ENCODE measurements at places on chromosomes 4 and X.
A peak's percentile ranks its signal among the peaks of the same experiment; 100 is the strongest.

- DNase-seq: no peak
Measured at GRCh38 chr4:80184053-80184824, 13.1 kb upstream of the PRDM8 start.

- DNase-seq: no peak
Measured at GRCh38 chr4:174422893-174423256, 99.4 kb downstream of the HPGD start.

DNA sequence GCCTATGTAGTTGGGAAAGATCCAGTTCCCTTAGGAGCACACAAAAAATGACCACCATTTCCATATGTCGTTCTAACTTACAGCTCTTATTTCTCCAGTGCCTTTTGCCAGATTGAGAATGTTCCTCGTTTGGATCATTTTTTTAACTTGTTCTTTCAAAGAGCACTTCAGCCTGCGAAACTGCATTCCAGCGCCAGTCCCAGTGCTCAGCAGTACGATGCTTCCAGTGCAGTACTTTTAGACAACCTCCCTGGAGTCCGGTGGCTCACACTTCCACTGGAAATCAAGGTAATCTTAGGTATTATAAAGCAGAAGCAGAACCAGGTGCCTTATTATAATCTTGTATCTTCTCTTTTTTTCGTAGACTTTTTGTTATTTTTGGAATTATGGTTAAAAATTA, 42.6 kb upstream of the SLC25A31 start:
- DNase-seq: no peak

GRCh38 chr4:26859762-26860156, 882 bp upstream of the STIM2 start:
- DNase-seq: peak; percentile 42

GRCh38 chrX:103330681-103331288, 746 bp downstream of the TCEAL7 start:
- DNase-seq: no peak

- no peak for DNase-seq
Measured at GRCh38 chr4:71752383-71753042, 31.4 kb downstream of the GC start.

- peak; percentile 88 for DNase-seq
Measured at GRCh38 chrX:24693453-24694202, at the start of gene POLA1. Gene POLA1, plus strand, starts transcription at chrX:24693918. Its CDS starts 44 bp downstream, at chrX:24693962.

GRCh38 chr4:5845035-5845905, 47.6 kb downstream of the CRMP1 start:
- DNase-seq: no peak

DNA sequence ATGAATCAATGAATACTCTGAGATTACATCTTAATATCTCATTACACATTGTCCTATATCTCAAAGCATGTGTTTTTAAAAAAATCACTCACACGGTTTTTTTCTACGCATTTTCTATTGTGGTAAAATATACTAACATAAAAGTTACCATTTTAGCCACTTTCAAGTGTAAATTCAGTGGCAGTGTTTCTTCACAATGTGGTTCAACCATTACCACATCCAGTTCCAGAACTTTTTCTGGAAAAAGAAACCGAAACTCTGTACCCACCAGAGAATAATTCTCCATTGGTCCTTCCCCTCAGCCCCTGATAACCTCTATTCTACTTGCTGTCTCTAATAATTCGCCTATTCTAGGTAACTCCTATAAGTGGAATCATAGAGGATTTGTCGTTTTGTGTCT, 35.3 kb upstream of the ACSL1 start:
- no peak for DNase-seq

DNA sequence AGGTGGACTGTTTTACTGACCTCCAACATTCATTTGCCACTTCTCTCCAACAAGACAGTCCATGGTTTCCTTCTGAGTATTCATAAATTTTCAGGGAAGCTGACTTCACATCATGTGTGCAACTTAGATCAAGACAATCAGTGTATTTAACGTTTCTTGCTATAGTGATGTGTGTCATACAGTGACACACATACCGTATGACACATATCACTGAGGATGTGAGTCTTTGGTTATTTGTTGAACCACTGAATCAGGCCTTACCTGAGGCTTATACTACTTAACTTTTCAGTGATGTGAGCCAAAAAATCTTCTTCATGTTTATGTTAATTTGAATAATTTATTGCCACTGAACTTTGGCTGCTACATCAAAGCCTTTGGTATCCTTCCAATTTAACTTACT, 166.8 kb downstream of the BMPR1B start:
- DNase-seq: no peak

Measured in NCI-H2029 (cell line).